NCI-H1105 (cell line): ENCODE measurements at places on chromosomes 6 and 20.
A peak's percentile ranks its signal among the peaks of the same experiment; 100 is the strongest.

- no peak for DNase-seq
Measured at GRCh38 chr6:106612671-106613416, 16.5 kb downstream of the RTN4IP1 start.

DNA sequence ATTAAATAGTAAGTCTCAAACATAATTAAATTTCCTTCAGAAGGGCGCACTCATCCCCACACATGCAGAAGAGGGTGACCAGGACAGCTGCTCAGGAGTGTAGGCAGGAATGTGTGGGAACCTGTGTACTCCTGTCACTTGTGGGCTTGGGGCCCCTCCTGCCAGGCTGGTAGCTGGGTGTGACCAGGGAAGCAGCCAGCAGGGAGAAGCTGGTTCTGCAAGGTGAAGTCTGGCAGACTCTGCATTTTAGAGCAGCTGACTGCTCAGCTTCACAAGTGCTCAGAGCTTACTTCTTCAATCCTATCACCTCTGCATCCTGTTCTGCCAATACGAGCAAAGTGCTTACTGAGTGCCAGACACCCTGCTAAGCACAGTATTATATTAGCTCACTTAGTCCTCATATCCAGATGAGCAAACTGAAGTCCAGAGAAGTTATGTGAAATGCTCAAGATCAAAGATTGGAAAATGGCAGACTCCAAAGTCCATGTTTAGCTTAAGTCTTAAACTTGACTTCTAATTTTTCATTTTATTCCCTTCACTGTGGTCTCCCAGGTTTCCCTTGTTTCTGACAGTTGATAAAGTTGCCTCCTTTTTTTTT, 27.9 kb downstream of the ELMO2 start:
- no peak for DNase-seq

GRCh38 chr6:107658920-107659865, 164.9 kb downstream of the SCML4 start:
- no peak for DNase-seq

GRCh38 chr20:40868551-40869217, 159.9 kb upstream of the TOP1 start:
- no peak for DNase-seq

- no peak for DNase-seq
Measured at GRCh38 chr6:134640229-134640628, 309.7 kb downstream of the ALDH8A1 start.

DNA sequence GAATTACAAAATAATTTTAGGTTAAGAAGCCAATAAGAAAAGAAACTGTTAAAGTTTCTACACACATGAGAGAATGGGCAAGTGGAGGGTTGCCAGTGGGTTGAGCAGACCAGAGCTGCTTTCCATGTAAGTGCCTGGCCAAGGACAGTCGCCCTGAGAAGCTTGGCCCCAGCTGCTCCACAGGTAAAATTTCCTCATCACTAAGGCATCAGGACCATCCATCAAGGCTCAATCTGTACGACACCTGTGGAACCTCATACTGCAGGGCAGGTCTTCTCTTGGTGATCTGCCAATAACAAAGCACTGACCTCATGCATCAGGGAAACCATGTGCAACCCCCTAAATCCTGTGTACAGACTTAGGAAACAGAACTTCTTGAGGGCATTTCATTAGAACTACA, 115.4 kb downstream of the INSM1 start:
- DNase-seq, result no peak

DNA sequence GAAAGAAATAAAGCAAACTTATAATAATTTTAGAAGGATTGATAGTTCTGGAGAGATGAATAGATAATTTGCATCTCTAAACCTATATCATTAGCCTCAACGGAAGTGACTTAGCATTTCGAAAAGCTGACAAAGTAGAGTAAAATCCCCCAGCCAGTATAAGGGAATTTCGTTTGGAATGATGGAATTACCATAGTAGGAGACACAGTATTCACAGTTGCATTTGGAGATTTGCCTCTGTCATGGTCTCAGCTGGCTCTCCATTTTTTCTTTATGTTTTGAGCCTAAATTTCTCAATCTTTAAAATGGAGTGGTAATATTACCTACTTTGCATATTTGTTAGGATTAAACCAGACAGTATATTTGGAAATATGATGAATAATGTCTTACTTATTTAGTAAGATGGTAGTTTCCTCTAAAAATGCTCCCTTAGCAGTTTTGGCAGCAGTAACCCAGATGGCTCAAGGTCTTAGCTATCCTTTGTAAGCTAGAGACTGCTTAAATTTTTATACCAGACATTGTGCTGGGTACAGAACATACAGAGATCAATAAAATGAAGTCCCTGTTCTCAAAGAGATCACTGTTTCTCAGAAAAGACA, 58.2 kb downstream of the SMAP1 start:
- no peak for DNase-seq

DNA sequence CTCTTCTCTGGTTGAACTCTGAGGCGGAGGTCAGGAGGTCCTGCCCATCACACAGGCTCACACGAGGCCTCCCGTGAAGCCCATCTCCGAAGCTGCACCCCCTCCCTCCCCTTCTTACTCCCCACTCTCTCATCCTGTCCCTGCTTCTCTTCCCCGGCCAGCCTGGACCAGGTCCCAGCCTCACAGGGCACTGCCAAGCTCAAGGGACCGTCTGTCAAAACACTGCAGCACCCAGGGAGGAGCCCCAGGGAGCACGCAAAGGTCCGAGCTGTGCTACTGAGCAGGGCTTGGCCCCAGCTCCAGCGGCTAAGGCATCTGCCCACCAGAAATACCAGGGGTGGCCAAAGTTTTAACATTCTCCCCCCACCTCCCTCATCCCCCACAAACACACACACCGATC, 70.0 kb downstream of the PSMG4 start:
- no peak for DNase-seq

DNA sequence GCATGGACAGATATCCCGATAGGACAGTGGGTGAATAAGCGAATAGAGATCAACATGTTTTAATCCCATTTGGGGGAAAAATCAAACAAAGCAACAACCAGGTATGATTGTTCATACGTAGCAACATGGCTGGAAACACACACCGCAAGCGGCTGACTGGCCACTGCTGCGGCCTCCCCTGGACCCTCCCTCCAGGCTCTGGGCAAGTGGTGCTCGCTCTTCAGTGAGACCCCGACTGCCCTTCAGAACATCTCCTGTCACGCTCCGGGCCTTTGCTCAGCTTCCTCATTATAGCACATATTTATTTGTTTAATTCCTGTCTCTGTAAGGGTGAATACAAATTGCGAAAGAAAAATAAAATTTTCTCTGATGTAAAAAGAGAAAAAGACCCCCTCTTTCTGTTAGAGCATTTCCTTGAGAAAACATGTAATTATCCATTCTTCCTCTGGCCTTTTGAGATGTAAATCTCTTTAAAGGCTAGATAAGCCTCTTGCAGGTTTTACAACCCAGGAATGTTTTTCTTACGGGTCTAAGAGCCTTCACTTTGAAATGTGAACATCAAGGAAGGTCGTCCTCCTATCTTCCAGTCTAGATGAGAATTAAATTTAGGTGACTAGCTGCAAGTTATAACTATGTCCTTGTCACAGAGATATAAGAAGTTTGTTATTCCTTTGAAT, 11.0 kb upstream of the FAM210B start:
- no peak for DNase-seq

GRCh38 chr6:111417181-111417585, 65.8 kb downstream of the REV3L start:
- no peak for DNase-seq

GRCh38 chr6:106880952-106881351, 93.6 kb downstream of the CD24 start:
- DNase-seq, result no peak

DNA sequence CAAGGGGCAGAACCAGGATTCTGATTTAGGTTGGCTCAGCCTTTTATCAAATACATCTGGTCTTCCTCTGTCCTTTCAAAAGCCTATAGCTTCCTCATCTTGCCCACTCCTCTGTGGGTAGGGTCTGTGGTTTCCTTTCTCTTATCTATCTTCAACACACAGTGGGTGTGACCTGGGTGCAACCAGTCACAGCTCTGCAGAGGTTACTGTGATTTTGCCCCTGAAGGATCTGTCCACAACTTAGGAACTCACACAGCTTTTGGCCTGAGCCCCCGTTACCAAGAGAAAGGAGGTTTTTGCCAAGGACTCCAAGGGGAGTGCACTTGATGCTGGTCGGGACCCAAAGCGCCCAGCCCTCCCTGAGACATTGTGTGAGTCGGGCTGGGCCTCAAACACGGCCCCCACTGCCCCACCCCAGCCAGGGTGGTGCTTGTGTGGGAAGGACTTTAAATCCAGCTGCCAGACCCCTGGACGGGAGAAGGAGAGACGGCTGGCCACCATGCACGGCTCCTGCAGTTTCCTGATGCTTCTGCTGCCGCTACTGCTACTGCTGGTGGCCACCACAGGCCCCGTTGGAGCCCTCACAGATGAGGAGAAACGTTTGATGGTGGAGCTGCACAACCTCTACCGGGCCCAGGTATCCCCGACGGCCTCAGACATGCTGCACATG, at the start of gene PI16:
PI16 (plus strand) TSS at position 477 of the 670 bp plus-strand sequence; CDS start at position 500, 23 bp downstream.
- DNase-seq, result no peak

DNA sequence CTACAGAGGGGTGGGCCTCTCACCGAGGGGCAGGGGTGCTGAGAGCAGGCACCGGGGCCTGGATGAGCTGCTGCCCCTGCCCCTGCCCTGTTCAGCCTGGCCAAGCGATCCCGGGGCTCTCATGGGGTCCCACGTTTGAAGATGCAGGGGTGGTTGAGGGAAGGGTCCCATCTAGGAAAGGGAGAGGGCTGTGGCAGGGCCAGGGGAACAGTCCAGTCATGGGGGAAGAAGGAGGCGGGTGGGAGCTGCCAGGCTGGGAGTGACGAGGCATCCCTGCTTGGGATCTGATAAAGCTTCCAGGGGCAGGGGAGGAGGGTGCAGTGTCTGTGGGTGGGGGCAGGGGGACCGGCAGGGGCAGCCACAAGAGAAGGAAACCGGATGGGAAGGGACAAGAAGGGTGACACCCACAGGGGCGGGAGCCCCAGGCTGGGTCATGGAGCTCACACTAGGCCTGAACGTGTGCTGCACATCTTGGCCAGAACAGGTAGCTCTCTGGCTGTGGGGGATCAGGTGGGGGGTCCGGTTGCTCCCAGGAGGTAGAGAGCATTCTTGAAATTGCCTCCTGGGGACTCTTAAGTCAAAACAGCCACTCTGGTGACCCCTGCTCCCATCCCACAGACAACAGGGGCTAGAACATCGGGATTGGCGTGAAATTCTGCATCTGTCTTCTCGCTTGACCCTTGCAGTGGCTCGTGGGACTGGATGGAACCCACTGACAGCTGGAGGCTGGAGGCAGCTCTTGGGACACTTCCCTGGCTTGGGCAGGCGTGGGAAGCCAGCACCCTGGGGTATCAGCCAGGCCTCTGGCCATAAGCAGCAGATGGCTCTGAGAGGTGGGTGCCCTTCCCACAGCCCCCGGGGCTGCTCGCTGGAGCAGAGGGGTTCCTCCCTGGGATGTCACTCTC, 58.0 kb upstream of the GATA5 start:
- DNase-seq, result no peak

DNA sequence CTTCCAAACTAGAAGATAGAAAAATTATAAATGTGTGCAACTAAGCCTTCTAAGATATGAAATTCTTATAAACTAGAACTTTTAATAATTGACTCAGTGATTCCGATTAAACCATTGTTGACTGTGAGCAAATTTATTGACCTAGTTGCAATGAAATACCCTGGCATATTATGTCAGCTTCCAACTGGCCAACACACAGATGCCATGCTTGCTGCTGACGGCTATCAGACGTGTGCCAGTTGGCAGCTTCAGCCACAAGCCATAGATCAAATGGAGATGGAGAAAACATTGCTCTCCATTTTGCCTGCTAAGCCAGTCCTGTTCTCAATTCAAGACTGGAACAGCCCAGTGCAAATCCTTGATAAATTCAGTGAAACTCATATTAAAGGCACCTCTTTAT, 101.7 kb upstream of the HDGFL1 start:
- DNase-seq, result no peak

DNA sequence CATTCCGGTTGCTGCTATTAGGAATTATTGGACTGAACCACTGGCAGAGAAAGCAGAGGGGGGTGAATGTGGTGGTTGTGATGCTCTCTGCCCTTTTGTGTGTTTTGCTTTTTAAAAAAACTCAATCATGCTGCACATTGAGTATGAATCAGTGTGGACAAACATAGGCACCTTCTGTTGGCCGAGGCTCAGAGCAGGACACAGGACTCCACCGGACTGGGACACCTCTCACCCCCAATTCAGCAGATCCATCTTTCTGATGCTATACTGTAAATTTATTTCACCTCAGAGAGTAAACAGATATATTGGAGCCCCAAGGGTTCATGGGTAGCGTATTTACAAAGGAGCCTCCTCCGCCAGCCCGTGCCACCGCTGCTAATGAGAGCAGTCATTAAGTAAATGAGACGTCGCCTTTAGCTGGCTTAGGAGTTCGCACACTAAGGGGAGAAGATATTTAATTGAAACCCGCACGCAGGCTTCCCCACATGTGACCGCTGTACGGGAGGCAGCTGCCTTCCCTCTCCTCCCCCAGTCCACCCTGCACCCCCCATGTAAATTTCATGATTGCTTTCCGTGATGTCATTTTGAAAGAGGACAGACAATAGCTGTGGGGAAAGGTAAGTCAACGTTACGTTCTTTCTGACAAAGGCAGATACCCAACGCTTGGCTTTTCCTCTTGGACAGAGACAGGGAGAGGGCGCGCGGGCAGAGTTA, at the start of gene MYT1:
MYT1 (plus strand) TSS at position 330 of the 714 bp plus-strand sequence. CDS start 34,410 bp downstream, outside the sequence.
- DNase-seq, result peak; percentile 93

- no peak for DNase-seq
Measured at GRCh38 chr6:149448821-149449453, 35.9 kb downstream of the ZC3H12D start.

GRCh38 chr6:145036848-145037567, 698.3 kb downstream of the EPM2A start:
- no peak for DNase-seq

DNA sequence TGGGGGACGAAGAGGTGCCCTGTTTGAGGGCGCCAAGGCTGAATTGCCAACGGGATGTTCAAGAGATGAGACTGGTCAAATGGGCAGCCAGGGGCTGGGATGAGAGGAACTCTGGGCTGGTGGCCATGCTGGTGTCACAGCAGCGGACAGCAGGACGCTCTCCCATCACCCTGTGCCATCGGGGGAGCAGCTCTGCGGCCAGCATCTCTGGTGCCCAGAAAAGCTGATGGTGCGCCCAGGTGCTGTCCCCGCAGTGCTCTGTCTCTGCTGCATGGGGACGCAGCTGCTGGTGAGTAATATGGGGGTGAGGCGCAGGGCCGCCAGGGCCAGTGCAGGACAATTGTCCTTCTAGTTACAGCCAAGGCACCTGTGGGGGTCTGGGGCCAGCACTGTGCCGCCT, 4.9 kb upstream of the HRH3 start:
- no peak for DNase-seq

GRCh38 chr6:1062786-1063545, 248.9 kb upstream of the FOXQ1 start:
- no peak for DNase-seq

GRCh38 chr6:129671442-129672340, 38.3 kb downstream of the ARHGAP18 start:
- no peak for DNase-seq

DNA sequence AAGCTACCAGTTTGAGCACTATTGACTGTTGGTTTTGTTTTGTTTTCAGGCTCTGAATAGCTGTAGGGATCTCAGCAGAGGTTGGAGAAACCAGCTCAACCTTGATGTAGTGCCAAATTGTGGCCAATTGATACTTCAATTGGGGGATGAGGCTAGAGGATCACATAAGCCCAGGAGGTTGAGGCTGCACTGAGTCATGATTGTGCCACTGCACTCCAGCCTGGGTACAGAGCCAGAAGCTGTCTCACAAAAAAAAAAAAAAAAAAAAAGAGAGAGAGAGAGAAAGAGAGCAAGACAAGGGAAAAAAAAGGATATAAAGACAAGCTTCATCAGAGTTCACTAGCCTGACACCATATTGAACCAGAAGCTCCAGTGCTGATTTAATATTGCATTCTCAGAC, 702.1 kb downstream of the FRK start:
- DNase-seq, result no peak
